Skin of body (tissue), 3 donors: ENCODE measurements at places on chromosomes 3 and 15. TPM values are rescaled to one million over a fixed set of nuclear protein-coding genes. Genes with fewer than 3 reads are reported as not detected.

- DNase-seq = no peak
Observed at GRCh38 chr15:34772312-34772711, 17.5 kb upstream of the GJD2 start.

DNA sequence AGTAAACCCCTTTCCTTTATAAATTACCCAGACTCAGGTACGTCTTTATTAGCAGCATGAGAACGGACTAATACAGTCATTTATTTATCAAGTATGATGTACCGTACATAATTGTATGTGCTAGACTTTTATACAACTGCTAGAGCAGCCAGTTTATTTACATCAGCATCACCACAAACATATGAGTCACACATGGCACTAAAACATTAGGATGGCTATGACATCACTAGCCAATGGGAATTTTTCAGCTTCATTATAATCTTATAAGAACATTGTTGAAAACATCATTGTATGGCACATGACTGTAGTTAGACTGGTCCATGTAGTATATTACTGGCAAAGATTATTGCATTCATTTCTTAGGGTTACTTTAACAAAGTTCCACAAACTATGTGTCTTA is 121.7 kb downstream of the ZMAT3 start:
- DNase-seq = no peak

- peak; percentile 24 for DNase-seq
Observed at GRCh38 chr15:51097553-51098330, 3.0 kb upstream of the TNFAIP8L3 start.

DNA sequence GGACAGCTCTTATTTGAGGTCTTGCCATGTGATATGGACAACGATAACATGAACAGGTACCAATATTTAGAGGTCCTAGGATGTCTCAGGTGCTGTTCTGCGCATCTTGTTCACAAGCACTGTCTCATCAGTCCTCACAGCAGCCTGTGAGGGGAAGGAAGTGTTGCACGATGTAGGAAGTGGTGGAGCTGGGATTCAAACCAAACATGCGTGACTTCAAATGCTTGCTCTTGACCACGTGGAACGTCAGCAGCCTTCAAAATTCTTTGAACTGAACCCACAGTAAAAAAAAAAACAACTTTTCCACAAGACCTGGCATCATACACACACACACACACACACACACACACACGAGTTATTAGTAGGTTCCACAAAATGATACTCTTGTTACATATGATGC is 153.4 kb upstream of the SMAD3 start:
- no peak for DNase-seq

GRCh38 chr15:81485806-81486205 is 111.8 kb upstream of the TMC3 start:
- DNase-seq = no peak

- DNase-seq = no peak
Observed at GRCh38 chr15:62847900-62848489, 194.6 kb upstream of the TPM1 start.

DNA sequence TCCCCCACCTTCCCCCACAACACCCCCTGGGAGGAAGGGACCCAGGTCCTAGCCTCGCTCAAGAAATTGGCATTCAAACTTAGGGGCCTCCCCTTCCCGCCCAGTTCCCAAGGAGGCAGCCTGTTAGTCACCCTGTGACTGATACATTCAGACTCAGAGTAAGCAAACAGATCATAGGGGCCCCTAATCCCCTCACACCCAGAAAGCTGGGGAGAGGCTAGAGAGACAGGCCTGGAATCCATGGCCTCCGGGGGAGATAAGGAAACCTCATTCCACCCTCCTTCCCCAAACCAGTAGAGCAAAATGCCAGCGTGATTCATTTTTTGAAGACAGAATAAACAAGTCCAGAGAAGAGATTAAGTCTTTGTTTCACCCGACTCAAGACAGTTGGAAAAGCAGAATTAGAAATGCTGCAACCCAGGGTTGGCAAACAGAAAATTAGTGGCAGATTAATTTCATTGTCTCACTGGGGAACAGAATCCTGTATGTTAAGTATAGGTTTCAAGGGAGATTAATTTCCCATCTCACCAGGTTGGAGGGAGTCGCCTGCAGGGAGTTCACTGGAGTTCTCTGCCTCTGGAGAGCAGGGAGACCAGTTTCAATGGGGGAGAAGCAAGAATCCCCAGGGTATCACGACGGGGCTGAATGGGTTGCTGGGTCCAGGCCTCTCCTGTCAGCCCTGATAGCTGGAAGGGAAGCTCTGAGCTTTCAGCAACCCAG is 268.3 kb downstream of the UACA start:
- no peak for DNase-seq

DNA sequence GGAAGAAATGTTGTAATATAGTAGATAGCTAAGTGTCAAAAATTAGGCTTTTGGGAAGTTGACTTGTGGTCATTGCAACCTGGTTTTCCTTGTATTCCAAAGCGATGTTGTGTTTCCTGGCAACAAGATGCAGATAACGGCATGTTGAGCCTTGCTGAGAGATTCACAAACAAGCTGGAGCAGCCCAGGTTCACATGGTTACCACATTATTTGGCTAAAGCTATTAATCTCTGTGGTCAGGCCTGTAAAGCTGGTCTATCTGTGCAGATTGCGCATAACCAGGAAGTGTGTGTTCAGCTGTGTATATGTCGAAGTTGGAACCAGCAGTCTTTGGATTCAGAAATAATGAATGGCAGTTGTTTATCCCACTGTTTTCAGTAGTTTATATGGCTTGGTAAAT is 6.6 kb downstream of the TIPARP start:
- peak; percentile 49 for DNase-seq

GRCh38 chr15:82021992-82022391 is 23.8 kb downstream of the MEX3B start:
- DNase-seq = no peak

GRCh38 chr3:184756151-184757021 is 44.5 kb upstream of the MAGEF1 start:
- DNase-seq = peak; percentile 66

GRCh38 chr15:48566668-48567067 is 78.8 kb downstream of the FBN1 start:
- DNase-seq = peak; percentile 61

DNA sequence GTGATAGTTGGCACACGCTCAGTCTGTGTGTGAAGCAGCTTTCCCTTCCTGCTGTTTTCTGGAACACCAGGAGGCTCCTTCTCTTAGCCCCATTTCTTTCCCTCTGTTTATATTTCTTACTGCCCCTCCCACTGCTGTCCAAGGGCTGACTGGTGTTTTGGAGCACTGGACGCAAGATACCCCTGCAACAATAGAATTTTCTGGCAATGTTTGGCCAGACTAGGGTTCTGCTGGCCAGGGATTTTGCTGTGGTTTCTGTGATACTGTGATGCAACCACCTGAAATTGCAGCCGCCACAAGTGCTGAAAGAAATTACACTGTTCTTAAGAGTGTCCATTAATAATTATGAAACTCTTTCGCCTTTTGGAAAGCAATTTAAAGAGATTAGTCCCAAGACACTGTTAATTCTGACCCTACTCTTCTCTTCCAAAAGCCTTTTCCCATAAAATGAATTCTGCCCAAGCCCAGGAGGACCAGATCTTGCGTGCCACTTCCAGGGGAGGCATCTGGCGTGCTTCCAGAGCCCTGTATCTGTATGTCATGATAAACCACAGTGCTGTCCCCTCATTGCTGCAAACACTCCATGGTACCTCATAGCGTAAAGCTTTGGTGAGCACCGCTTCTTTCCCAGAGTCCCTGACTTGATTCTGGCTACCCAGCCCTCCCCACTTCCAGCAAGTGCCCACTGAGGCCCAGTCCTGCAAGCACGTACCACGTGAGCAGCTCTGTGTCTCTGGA is 159.4 kb upstream of the CHRM5 start:
- DNase-seq = no peak

- DNase-seq = no peak
Observed at GRCh38 chr3:130582457-130583153, 65.6 kb downstream of the COL6A6 start.

- peak; percentile 76 for DNase-seq
Observed at GRCh38 chr3:67113802-67114407, 115.8 kb downstream of the KBTBD8 start.

DNA sequence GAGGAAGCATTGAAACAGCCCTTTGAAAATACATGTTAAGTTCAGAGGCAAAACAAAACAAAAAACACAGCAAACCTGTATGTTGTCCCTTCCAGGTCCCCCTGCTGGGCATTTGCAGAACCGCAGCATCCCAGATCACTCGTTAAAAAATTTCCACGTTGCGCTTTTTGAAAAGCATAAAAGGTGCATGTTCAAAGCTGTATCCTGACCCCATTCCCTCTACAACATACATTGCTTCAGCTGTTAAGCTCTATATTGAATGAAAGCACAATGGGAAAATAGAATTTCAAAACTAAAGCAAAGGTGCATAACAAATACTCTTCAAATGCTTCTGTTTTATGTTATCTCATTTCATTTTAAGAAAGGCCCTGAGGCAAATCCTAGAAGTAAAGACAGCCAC is 328.3 kb downstream of the THSD4 start:
- peak; percentile 30 for DNase-seq

DNA sequence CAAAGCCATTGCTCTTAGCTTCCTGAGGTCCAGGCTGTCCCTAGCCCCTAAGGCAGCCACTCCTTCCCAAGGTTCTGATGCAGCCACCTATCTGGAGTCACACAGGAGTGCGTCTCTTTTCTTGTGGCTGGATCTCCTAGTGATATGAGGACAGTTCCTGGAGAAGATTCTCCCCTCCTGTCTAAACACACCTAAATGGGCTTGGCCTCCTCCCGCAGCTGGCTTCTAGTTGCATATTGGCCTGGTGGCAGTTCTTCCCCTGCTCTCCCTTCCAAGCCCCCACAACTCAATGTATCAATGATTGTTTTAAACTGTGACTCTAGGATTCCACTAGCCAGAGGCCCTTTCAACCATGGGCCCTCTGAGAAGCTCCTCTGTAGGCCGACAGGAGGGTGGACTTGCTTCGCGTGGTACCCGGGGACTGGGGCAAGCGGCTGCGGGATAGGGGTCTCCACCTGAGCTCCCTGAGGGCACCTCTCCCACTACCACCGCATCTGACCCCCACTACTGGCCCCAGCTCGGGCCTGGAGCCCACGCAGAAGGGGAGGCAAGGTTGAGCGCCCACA is 1.4 kb downstream of the ITGA11 start:
- no peak for DNase-seq

DNA sequence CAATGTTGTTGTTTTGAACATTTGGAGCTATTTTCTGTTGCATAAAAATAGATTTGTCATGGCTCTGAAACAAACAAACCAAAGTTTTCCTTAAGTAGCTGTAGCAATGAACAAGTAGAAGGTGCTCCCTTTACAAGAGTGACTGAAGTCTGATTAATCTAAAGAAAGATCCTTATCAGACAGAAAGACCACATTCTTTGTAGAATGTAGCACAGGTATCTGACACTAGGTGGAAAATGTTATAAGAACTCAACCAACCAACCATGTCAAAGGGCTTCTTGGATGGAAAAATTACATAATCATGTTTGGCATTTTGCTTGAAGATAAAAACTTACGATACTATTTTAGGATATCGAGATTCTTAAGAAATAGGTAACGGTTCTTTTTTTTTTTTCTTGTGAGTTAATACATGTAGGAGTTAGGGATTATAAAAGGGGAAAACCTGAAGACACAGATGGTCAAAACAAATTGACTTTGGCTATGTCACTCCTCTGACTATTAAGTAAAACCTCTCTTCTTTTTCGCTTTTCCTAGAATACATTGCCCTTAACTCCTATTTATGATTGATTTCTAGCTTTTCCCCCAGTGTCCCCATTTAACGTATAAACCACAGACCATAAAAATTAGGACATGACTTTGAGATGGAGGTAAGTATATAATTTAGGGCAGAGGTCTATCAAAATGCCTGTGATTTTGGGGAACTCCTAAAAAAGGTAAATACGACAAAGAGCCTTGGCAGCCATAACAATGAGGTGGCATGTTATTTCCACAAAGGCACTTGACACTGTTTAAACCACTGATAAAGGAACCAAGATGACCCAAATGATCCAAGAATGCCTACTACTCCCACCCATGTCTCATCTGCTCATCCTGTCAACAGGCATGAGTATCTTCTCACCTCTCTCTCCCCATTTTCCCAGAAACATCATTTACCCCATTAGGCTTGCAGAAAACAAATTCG is 72.0 kb downstream of the CCR4 start:
- DNase-seq = no peak

- no peak for DNase-seq
Observed at GRCh38 chr15:68542771-68543164, 36.0 kb upstream of the CORO2B start.

- no peak for DNase-seq
Observed at GRCh38 chr3:9499455-9500107, 54.0 kb downstream of the LHFPL4 start.

DNA sequence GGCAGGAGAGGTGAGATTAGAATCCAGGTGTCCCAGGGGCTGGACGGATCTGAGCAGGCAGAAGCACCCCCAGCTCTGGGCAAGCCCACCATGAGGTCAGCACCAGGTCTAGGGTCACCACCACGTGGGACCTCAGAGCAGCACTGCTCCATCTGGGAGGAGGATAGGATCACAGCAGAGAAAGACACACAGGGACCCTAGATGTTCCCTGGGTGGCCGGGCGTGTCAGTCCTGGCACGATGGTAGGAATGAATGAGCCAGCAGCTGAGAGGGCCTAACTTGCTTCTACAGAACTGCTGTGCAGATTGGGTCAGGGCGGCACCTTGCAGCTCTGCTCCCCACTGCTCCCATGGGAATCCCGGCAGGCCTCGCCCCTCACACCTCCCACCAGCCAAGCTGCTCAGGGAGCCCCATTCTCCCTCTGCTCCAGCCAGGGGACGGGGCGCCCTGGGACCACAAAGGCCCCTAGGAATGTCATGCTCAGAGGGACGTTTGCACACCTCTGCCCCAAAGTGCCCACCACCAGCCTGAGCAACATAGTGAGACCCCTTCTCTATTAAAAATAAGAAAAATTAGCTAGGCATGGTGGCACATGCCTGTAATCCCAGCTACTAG is 66.3 kb downstream of the ZNF445 start:
- no peak for DNase-seq

DNA sequence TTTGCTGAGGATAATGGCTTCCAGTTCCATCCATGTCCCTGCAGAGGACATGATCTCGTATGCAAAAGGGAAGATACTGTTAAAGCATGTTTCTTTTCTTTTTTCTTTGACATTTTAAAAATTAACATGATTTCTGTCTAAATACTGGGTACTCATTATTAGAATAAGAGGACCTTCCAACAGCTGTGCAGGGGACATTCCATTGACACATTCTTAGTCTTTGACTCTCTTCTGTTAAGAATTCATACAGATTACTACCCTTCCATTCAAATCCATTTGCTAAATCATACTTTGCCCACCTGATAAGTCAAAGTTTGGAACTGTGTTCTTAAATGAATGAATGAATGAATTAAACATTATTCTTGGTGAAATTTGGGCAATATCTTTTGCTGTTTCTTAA is 5.1 kb upstream of the CP start:
- DNase-seq = no peak

GRCh38 chr3:3356846-3357245 is 177.4 kb upstream of the CRBN start:
- peak; percentile 95 for DNase-seq

GRCh38 chr3:16392065-16392464 is 121.4 kb downstream of the RFTN1 start:
- DNase-seq = no peak

Gene ECE2
- not detected for total RNA-seq

Gene KNL1
- 11.8 TPM for total RNA-seq

Gene MST1
- total RNA-seq = 8.6 TPM

Gene CD86
- 6.8 TPM for total RNA-seq

Gene ANKRD63
- total RNA-seq = not detected

Gene DLEC1
- total RNA-seq = 0.49 TPM

Gene ZIC1
- 5.9 TPM for total RNA-seq

Gene LRRIQ4
- not detected for total RNA-seq

Gene GOLGA6L7
- not detected for total RNA-seq

Gene MTFMT
- total RNA-seq = 8.4 TPM

Gene TMEM212
- total RNA-seq = not detected

Gene ACTRT3
- 1.7 TPM for total RNA-seq

Gene DNAH12
- total RNA-seq = 2.1 TPM
